Liver (tissue), 10 donors: ENCODE measurements at places on chromosomes 4 and X. TPM values are rescaled to one million over a fixed set of nuclear protein-coding genes. Genes with fewer than 3 reads are reported as not detected.

ADGRG4 gene
- not detected for total RNA-seq

DNA sequence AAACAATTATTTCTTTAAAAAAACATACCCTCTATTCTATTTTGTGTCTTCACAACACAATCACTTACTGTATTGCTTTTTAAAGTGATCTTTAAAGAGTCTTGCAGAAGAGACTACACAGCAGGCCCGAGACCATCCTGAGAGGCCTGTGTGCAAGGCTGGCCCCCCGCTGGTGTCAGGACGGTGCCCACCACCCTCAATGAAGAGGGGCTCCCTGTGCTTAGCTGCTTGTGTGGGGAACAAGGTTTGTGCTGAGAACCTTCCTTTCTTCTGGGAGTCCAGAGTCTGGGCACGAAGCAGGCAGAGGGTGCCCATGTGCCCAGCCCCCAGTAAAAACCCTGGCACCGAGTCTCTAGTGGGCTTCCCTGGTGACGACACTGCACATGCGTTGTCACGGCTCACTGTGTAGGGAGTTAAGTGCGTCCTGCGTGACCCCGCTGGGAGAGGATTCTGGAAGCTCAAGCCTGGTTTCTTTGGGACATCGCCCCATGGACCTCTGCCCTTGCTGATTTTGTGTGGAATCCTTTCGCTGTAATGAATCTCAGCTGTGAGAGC is 22.0 kb downstream of the RGS12 start:
- DNase-seq, result no peak

- DNase-seq, result no peak
These were observed 72.7 kb downstream of the FRMPD4 start for GRCh38 chrX:12210971-12211370.

DNA sequence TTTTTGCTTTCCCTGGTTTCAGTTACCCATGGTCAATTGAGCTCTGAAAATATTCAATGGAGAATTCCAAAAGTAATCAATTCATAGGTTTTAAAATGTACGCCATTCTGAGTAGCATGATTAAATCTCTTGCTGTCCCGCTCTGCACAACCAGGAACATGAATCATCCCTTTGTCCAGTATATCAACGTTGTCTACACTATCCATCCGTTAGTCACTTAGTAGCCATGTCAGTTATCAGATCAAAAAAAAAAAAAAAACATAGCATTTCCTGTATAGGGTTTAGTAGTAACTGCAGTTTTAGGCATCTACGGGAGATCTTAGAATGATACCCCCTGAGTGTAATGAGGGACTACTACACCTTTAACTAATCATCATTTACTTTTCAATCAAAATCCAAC is 15.1 kb downstream of the LAMP2 start:
- DNase-seq, result no peak

DNA sequence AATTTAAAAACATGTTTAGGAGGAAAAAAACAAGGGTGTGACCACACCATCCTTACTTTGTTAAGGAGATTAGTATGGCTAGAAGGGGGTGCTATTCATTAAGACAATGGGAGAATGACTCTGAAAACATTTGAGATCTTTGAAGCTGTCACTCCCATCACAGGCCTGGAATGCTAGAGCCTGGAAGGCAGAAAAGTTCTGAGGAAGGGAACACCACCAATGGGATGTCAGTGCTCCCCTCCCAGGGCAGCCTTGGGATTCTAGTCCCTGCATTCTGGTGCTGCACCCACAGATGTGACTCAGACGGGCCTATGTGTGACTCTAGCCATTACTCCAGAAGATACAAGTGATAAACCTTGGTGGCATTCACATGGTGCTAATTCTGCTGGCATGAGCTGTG is 162.2 kb upstream of the ANXA10 start:
- no peak for DNase-seq

DNA sequence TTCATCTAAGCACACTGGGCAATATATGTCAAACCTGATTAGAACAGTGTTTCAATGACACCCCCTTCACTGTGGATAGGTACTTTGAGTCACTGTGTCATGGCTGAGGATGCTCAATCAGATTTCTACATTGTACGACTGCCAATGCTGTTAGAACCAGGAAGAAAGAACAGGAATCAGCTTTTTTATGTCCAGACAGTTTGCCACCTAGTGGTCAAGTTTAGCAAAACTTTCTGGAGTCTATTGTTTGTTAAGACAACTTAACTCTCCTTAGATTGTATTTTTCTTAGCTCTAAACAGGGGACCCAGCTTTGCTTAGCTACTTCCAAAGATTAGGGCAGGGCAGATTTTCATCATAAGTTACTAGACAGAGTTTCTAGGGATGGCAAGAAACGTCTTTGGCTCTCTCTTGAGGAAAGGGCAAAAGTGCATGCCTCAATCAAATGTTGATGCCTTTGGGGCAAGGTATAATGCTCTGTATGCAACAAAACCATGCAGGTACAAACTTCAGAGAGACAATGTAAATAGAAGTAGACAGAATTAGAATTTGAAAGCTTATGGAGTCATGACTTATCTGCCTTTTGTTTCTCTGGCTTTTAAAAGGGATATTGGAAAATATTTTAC is 40.5 kb upstream of the BMP3 start:
- no peak for DNase-seq

GRCh38 chrX:33195698-33196097 is 15.7 kb downstream of the DMD start:
- DNase-seq, result no peak

DNA sequence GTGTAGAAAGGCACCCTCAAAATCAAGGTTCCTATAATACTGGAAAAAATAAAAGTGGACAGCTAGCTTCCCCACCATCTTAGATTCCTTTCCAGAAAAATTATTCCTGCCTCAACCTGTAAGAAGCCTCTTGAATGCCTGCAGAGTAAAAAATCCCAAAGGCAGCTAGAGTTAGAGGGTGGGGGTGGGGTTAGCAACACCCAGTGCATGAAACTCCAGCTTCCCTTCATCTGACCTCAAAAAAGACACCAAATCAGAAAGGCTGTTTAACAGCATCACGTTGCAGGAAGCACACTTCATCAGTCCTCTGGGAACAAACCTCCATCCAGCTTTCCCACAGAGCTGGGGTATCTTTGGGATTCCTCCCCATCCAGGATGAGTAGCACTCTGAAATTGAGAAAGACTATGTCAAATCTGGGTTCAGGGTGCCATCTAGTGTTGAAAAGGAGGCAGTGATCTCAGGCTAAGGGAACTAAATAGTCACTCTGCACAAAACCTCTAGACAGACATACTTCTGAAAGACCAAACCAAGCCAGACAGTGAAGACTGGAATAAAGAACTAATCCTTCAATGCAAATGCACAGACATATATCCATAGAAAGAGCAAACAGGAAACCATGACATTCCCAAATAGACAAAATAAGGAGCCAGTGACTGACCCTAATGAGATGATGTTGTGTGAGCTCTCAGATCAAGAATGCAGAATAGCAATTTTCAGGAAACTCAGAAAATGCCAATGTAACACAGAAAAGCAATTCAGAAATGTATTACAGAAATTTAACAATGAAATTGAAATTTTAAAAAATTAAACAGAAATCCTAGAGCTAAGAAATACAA is 97.9 kb downstream of the ARHGEF9 start:
- no peak for DNase-seq

- DNase-seq, result no peak
These were observed 674.3 kb upstream of the AMOT start for GRCh38 chrX:113514906-113515305.

DNA sequence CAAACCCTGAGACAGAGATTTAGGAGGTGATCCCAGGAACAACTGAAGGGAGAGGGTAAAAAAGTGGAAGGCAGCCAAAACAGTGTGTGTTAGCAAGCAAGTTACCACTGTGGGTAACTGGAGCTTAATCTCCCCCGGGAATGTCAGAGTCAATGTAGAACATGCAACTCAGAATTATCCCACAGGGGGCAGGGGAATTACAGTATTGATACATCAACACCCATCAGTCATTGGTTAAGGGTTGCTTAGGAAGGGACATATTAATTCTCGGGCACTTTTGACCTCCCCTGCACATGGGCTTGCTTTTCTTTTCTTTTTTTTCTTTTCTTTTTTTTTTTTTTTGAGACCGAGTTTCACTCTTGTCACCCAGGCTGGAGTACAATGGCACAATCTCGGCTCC is 29.3 kb downstream of the CXorf58 start:
- no peak for DNase-seq
